Choroid plexus epithelial cell (primary cell): ENCODE measurements at places on chromosomes 5 and 9.

- peak; percentile 32 for DNase-seq
Measured at GRCh38 chr5:53603009-53603687, 42.7 kb downstream of the NDUFS4 start.

GRCh38 chr5:120621339-120621738 is 157.2 kb downstream of the PRR16 start:
- DNase-seq = no peak

DNA sequence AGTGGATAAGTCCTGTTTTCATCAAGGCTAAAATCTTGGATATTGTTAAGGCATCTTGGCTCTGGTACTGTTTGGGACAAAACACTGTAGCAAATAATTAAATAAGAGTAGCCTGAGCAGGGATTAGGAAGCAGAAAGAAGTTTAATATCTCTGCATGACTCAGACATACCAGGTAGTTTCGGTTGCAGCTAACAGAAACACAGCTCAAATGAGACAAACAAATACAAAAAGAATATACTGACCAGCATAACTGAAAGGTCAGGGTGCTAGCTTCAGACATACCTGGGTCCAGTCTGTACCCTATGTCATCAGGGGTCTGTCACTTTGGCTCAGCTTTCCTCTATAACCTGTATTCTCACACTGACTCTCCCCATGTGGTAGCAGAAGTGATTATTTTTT is 156.4 kb upstream of the MAP3K1 start:
- no peak for DNase-seq

GRCh38 chr9:112125951-112126388 is 49.1 kb downstream of the SUSD1 start:
- DNase-seq = peak; percentile 57

DNA sequence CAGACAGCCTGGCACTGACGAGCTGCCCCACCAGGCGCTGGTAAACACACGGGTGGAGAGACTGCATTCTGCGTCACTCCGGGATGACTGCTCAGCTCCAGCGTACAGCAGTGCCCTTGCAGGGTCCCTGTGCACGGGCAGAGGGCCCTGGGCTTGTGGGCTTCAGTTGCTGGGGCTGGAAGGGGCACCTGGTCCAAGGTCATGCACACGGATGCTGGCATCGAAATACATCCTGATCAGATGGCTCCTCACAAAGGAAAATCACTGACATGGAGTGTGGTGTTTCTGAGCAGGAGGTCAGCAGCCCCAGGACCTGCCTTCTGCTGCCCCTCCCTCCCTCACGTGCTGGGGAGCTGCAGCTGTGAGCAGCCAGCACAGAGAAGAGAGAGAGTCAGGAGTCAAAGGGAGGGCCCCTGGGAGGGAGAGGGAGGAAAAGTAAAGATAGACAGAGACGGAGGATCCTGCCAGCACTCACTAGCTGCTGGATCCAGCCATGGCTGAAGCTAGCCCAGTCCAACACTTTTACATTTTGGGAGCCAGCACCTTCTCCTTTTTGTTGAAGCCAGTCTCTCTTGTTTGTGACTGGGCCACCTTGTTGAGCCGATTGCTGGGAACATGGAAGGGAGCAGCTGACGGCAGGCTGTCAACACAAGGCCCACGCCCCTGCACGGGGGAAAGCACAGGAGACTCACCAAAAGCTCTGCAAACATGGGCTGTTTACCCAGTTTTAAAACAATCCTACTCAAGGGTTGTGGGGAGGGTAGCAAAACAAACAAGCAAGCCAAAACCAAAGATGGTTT is 166.5 kb upstream of the PHYKPL start:
- no peak for DNase-seq

- no peak for DNase-seq
Measured at GRCh38 chr9:136723989-136724388, 11.6 kb downstream of the DIPK1B start.
